ENCODE measurements at places on chromosomes 12 and 14. TPM values are rescaled to one million over a fixed set of nuclear protein-coding genes. Genes with fewer than 3 reads are reported as not detected.

The OR8S1 gene
- not detected for total RNA-seq

The MIP gene
- total RNA-seq: 0.98 TPM

The MUCL1 gene
- not detected for total RNA-seq

The TUBA1B gene
- 4,423 TPM for total RNA-seq

The OR4E1 gene
- total RNA-seq: not detected

The C12orf57 gene
- total RNA-seq: 190 TPM

The CYP27B1 gene
- total RNA-seq: 2.3 TPM

The CABP1 gene
- total RNA-seq: 0.16 TPM

The CCDC38 gene
- not detected for total RNA-seq

The LALBA gene
- total RNA-seq: not detected

The BATF gene
- not detected for total RNA-seq

The KRT79 gene
- total RNA-seq: 0.16 TPM

The RIN3 gene
- 8.1 TPM for total RNA-seq

The SERPINA12 gene
- total RNA-seq: not detected

The ASCL1 gene
- total RNA-seq: not detected

The KLRD1 gene
- total RNA-seq: not detected

The TNFAIP2 gene
- total RNA-seq: 138 TPM

The RNASE3 gene
- not detected for total RNA-seq

The PRIMA1 gene
- not detected for total RNA-seq

The ANO2 gene
- not detected for total RNA-seq

The ALG10B gene
- total RNA-seq: 2.0 TPM

The ACSS3 gene
- 9.6 TPM for total RNA-seq

The ZBTB25 gene
- 3.6 TPM for total RNA-seq

The KRT71 gene
- not detected for total RNA-seq

The ABCD2 gene
- total RNA-seq: under 0.01 TPM

The APOF gene
- not detected for total RNA-seq

The TRAFD1 gene
- total RNA-seq: 20.0 TPM

The KCNJ8 gene
- total RNA-seq: 4.6 TPM

The NYNRIN gene
- total RNA-seq: 6.7 TPM

The GLIPR1L2 gene
- total RNA-seq: 0.16 TPM

The GPR84 gene
- total RNA-seq: not detected

The HNF1A gene
- 0.25 TPM for total RNA-seq

The ZFC3H1 gene
- 10.8 TPM for total RNA-seq

The PTPRQ gene
- total RNA-seq: 0.25 TPM

The EML1 gene
- total RNA-seq: 8.6 TPM

The CLEC6A gene
- total RNA-seq: not detected

The FOXG1 gene
- total RNA-seq: not detected

The TAS2R7 gene
- total RNA-seq: not detected

The B4GALNT3 gene
- total RNA-seq: 1.8 TPM

The KRT83 gene
- total RNA-seq: not detected

The WNT5B gene
- 60.8 TPM for total RNA-seq

The LYZ gene
- not detected for total RNA-seq

The IQSEC3 gene
- total RNA-seq: 0.49 TPM

The DACT1 gene
- 9.1 TPM for total RNA-seq
